IMR-90 (cell line): ENCODE measurements at places on chromosomes 1 and 21. TPM values are rescaled to one million over a fixed set of nuclear protein-coding genes. Genes with fewer than 3 reads are reported as not detected.

The OLFML2B gene
- polyA plus RNA-seq, result 0.74 and 0.80 TPM in 2 replicates

The C1orf210 gene
- polyA plus RNA-seq, result not detected in 2 replicates

The LRRC3 gene
- polyA plus RNA-seq, result 0.38 and 0.53 TPM in 2 replicates

The SPRR5 gene
- polyA plus RNA-seq, result not detected in 2 replicates

The CLDN8 gene
- not detected in 2 replicates for polyA plus RNA-seq

The FCRL1 gene
- polyA plus RNA-seq, result not detected in 2 replicates

The NTRK1 gene
- 0.03 TPM in 1 of 2 replicates, not detected in the other for polyA plus RNA-seq

The OR2L3 gene
- polyA plus RNA-seq, result not detected in 2 replicates

The GPA33 gene
- polyA plus RNA-seq, result not detected in 2 replicates

The DMRTA2 gene
- 0.02 TPM in 1 of 2 replicates, not detected in the other for polyA plus RNA-seq

The FCGR3B gene
- not detected in 2 replicates for polyA plus RNA-seq

The TAS1R1 gene
- polyA plus RNA-seq, result 0.05 and 0.10 TPM in 2 replicates

The IGSF21 gene
- polyA plus RNA-seq, result not detected in 2 replicates

The RGS8 gene
- not detected in 2 replicates for polyA plus RNA-seq

The TMEM50B gene
- 20.1 and 25.9 TPM in 2 replicates for polyA plus RNA-seq

The TRABD2B gene
- not detected in 2 replicates for polyA plus RNA-seq

The LAMC2 gene
- polyA plus RNA-seq, result 2.6 and 2.8 TPM in 2 replicates

The GUCA2B gene
- polyA plus RNA-seq, result not detected in 2 replicates

The MSH4 gene
- 0.02 TPM in 1 of 2 replicates, not detected in the other for polyA plus RNA-seq

The CCDC30 gene
- 0.14 and 0.17 TPM in 2 replicates for polyA plus RNA-seq

The RNF223 gene
- polyA plus RNA-seq, result not detected in 2 replicates

The NCAM2 gene
- polyA plus RNA-seq, result 1.7 and 2.7 TPM in 2 replicates

The TEDDM1 gene
- not detected in 2 replicates for polyA plus RNA-seq

The CLCN6 gene
- 9.7 and 10.6 TPM in 2 replicates for polyA plus RNA-seq

The SORT1 gene
- 13.7 and 15.8 TPM in 2 replicates for polyA plus RNA-seq

The PTP4A2 gene
- 99.8 and 135 TPM in 2 replicates for polyA plus RNA-seq

The KAZN gene
- polyA plus RNA-seq, result 10.5 and 10.7 TPM in 2 replicates

The KRTAP12-4 gene
- not detected in 2 replicates for polyA plus RNA-seq
